Activated naive CD8-positive, alpha-beta T cell treated with anti-CD3 and anti-CD28 coated beads for 36 hours (primary cell): ENCODE measurements at places on chromosomes 4 and X.

DNA sequence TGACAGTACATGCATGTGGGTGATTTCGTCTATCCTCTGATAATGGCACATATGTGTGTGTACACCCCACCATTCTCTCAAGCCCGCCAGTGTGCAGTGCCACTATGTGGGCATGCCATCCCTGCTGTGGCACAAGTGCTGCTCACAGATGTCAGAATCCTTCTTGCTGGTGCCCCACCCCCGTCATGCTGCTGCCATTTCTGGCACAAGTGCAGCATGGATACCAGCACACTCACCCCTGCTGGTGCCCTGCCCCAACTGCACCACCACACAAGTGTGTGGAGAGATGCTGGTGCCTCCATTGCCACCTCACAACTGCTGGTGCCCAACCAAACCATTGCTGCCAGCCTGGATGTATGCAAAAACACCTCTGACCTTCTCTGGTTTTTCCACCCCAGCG is 1133.8 kb downstream of the TECRL start:
- no peak for DNase-seq

- DNase-seq = no peak
Measured at GRCh38 chrX:25544641-25545040, 528.9 kb upstream of the ARX start.

- DNase-seq = no peak
Measured at GRCh38 chr4:184292877-184293276, 75.2 kb upstream of the ENPP6 start.

- no peak for DNase-seq
Measured at GRCh38 chrX:154795016-154795415, 10.3 kb downstream of the MPP1 start.

GRCh38 chr4:22686141-22686540 is 6.6 kb upstream of the GBA3 start:
- no peak for DNase-seq

GRCh38 chr4:13521047-13521446 is 23.3 kb downstream of the NKX3-2 start:
- no peak for DNase-seq

GRCh38 chr4:125666635-125667034 is 351.9 kb downstream of the FAT4 start:
- DNase-seq = no peak

GRCh38 chr4:124973716-124974115 is 261.2 kb upstream of the ANKRD50 start:
- no peak for DNase-seq
